Activated CD4-positive, CD25-positive, alpha-beta regulatory T cell treated with anti-CD3 and anti-CD28 coated beads, Interleukin-2, amount 50 U/mL, for 72 hours (primary cell): ENCODE measurements at places on chromosomes 4 and X.

GRCh38 chr4:154084864-154085263 lies 296.0 kb upstream of the SFRP2 start:
- no peak for DNase-seq

GRCh38 chr4:53640576-53641453 lies 49.5 kb upstream of the LNX1 start:
- no peak for DNase-seq

DNA sequence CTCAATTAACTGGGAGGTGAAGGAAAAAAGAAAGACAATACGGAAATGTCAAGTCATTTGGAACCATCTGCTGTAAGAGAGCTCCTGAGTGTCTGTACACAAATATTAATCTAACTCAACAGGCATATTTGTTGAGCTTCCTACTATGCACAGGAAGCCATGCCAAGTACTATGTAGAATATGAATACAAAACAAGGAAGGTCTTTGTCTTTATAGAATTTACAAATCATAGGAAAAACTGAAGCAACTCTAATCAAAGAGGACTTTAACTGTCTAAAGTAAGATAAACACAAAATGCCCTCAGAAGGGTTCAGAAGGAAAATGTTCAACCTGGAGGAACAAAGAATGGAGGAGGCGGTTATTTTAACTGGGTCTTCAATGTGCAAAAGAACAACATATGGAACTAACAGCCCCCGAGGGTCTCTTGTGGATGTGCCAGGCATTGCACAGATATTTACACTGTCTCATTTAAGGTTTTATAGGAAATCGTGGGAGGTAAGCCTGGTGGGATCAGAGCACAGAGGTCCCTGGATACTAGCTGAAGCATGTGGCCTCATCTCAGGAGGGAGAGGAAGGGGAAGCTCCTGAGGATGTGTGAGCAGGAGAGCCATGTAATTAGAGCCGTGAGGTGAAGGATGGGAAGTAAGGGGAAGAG lies 5.8 kb downstream of the FAM114A1 start:
- DNase-seq = no peak

GRCh38 chr4:159446266-159446976 lies 343.5 kb downstream of the RAPGEF2 start:
- no peak for DNase-seq

GRCh38 chrX:154547245-154548027 lies at the start of gene IKBKG:
IKBKG (plus strand) TSS chrX:154547620; CDS start chrX:154552003, 4,383 bp downstream.
- DNase-seq = peak; percentile 89

DNA sequence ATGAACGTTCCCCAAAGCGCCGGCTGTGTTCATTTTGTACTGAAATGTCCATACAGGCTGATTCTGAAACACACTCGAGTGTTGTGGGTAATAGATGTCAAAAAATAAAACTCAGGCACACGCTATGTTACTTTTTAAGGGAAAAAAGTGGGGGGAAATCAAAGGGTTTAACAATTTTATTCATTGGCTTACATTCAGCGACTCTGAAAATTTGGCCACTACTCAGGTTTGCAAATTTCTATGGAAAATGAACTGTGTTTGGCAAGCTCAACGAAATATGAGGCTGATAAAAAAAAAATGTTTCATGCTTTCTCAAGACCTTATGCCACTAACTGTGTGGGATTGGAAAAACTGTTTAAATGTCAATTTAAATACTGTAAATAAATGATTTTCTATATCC lies 18.5 kb downstream of the AMELX start:
- DNase-seq = no peak

GRCh38 chr4:159014859-159015258 lies 88.0 kb upstream of the RAPGEF2 start:
- DNase-seq = no peak

DNA sequence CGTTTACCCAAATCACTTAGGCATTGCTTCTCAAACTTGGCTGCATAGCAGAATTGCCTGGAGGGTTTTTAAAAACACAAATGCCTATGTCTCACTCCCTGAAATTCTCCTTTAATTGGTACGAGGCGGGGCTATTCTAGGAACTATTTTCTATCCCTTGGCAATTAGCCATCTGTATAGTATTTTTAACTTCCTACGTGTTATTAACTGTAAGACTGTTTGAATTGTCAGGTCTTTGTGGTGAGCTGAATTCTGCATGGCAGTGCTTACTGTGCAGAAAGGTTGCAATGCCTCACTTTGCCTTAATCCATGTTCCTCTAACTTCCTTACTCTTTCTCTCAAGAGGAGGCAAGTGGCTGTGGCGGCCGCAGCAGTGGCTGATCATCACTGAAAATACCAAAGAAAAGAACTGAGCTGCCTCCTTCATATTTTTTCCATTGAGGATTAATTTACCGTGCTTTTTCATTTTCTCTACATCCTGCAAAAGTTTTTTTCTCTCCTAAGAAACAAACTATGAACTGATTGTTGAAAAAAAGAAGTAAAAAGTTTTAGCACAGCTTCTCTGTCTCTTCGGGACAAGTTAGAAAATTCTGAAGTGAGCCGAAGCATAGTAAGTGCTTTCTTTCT lies at the start of gene SHROOM3:
TSS of gene SHROOM3 (plus strand) at position 329 of the 627 bp plus-strand sequence. CDS start 824 bp downstream, outside the sequence.
- DNase-seq = no peak

DNA sequence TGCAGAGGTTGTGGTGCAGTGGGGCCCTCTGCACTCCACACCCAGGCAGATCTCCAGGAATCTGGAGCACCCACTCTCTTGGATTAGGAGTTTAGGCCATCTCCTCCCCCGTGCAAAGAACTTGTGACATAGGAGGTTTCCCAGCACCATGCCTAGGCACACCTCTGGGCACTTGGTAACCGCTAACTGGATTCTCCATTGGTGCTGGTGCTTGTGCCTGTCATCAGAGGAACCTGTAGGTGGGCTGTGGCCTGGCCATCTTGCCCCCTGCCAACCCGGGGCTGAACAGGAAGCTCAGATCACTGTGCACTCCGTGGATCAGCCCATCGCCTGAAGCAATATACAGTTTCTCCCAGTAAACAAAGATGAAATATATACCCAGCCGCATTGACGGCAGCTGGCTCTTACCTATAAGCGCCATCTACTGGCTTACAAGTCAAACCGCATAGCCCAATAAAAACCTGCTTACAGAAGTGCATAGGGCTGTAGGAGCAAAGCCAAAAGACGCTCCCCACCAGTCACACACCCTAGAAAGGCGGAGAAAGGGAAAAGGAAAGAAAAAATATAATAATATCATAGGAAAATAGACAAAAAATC lies 19.1 kb upstream of the TEX13B start:
- DNase-seq = no peak

- no peak for DNase-seq
These were observed 21.7 kb upstream of the TBC1D8B start for GRCh38 chrX:106780664-106781377.

DNA sequence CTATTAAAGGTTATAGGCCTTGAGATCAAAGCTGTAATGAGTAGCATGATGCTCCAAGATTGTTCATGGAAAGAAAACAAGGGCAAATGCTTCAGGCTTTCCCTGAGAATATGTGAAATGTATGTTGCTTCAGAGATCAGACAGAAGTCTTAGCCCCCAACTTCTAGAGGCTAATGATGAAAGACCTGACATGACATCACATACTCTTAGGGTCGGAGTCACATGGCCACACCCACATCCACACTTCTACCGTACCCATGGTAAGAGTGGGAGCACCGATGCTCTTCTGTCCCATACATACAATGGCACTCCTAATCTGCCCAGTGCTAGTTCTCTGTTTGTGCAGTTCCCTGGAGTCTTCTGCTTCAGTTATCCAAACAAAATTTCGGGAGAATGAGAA lies 111.9 kb upstream of the ACSL4 start:
- no peak for DNase-seq

- DNase-seq = no peak
These were observed 1.6 kb upstream of the F8 start for GRCh38 chrX:155023907-155024833.

DNA sequence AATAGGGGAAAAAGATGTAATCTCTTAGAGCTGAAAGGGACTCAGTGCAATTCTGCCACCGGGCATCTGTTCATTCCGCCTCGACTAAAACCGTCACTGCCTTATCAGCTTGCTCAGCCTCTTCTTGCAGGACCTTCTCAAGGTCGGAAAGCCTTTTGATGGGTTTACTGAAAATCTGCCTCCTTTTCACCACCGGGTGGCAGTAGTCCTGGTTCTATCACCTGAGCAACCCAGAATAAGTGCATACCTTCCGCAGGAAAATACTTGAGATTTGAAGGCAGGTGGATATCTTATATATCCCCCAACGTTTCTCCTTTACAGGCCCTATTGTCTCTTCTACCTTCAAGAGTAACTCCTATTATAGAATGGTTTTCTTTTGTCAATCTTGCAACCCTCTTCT lies 103.4 kb upstream of the PAK3 start:
- no peak for DNase-seq

- no peak for DNase-seq
These were observed 27.0 kb upstream of the PDGFC start for GRCh38 chr4:156998500-156999174.

GRCh38 chr4:156100651-156101050 lies 147.0 kb upstream of the CTSO start:
- DNase-seq = no peak

GRCh38 chr4:15147714-15148113 lies 145.4 kb downstream of the CPEB2 start:
- no peak for DNase-seq

GRCh38 chr4:5711479-5712184 lies 631 bp downstream of the EVC start:
- DNase-seq = no peak

DNA sequence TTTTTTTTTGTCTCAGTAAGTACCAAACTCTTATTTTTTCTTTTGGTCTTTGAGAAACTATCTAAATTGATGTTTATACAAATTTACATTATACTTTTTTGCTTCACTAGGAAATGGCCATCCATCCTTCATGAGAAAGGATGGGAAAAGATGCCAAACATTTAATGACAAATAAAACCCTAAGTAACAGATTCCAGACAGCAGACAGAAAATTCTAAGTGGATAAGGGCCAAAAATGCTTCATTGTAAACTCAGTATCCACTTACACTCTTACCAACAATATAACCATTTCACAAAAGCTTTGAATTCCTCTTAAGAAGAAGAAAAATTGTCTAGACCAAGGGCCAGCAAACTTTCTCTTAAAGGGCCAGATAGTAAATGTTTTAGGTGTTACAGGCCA lies 3.5 kb downstream of the GUCY1B1 start:
- DNase-seq = no peak

- DNase-seq = no peak
These were observed 115.3 kb upstream of the ARX start for GRCh38 chrX:25131055-25131454.

- DNase-seq = no peak
These were observed 67.7 kb downstream of the TSC22D3 start for GRCh38 chrX:107707866-107708265.

DNA sequence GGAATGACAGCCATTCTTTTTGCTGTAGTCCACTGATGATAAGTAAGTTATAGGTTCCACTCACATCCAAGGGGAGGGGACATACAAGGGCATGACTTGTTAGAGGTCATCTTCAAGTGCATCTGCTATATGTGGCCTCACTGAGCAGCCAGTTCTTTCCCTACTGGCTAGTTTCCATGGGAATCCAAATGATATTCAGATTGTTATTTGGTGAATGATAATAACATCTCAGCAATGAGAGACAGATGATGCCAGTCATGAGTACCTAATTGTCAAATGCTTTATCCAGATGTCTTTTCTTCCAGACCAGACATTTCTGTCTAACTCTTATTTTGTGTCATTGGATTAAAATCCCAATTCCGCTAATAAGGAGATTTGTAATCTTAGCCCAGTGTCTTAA lies 460.4 kb upstream of the BOD1L1 start:
- DNase-seq = no peak

GRCh38 chr4:169094656-169095231 lies 84.7 kb upstream of the CBR4 start:
- DNase-seq = no peak

GRCh38 chr4:89363786-89364185 lies 56.2 kb upstream of the GPRIN3 start:
- DNase-seq = no peak

DNA sequence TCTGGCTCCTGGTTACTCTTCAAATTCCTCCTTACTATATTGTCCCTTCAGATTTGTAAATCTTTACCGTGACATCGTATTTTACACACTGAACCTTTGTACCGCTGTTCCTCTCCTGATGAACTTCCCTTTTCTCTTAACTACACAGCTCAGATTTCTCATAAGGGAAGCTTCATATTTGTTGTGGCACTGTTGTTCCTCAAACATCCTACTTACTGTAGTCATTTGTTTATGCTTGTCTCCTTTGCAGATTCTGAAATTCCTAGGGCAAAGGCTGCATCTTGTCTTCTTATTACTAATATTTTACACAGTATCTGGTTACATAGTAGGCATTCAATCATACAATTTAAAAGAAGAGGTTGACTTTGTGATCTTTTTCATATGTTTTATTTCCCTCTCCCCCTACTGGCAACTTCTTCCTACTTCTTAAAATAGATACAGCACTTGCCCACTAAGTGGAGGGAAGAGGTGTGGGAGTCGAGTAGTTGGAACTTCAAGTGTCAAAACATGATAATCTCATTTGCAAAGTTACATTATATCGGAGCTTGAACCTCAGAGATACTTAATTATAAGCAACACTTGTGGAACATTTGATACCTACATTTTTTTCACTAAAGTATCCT lies 50.0 kb downstream of the TET2 start:
- DNase-seq = no peak

GRCh38 chrX:124736553-124737270 lies 390.3 kb downstream of the SH2D1A start:
- no peak for DNase-seq

GRCh38 chr4:41989994-41990364 lies 351 bp upstream of the SLC30A9 start:
- DNase-seq = no peak

DNA sequence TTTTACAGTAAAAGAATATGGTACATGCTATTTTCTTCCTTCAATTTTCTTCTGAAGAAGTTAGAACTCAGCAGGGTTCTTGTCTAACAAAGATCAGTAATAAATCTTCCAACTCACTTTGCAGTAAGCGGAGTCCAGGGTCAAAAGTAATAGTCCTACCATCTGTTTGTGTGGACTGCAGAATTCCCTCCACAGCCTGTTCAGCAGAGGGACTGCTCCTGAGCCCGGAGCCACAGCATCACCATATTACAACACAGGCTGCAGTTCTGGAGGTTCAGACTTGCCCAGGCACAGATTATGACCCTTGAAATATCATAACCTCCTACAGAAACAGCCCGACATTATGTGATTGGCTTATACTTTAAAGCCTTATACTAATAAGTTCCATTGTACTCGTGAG lies 10.3 kb downstream of the FHDC1 start:
- no peak for DNase-seq

DNA sequence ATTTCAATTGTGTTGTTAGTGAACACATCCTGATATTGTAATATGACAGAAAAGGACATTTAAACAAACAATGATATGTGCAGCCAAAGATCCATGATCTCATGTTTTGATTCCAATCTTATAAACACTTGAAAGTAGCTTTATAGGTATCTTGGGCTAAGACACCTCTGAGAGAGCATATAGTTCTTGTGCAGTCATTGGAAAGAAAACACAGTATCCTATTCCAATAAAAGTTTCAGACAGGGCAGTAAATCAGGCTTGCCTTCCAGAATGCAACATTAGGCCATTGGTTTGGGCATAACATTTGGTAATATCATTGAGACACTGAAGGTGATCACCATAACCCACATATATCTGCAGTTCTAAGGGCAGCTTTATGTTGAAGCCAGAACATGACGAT lies 188.3 kb upstream of the HCCS start:
- no peak for DNase-seq

GRCh38 chrX:133650239-133650638 lies 234.9 kb upstream of the GPC4 start:
- DNase-seq = no peak
